ENCODE measurements at places on chromosomes 11 and 22. TPM values are rescaled to one million over a fixed set of nuclear protein-coding genes. Genes with fewer than 3 reads are reported as not detected.

GRM5 gene
- total RNA-seq = not detected

SART1 gene
- 24.3 TPM for total RNA-seq

CARD18 gene
- not detected for total RNA-seq

PTPN5 gene
- total RNA-seq = not detected

DNA sequence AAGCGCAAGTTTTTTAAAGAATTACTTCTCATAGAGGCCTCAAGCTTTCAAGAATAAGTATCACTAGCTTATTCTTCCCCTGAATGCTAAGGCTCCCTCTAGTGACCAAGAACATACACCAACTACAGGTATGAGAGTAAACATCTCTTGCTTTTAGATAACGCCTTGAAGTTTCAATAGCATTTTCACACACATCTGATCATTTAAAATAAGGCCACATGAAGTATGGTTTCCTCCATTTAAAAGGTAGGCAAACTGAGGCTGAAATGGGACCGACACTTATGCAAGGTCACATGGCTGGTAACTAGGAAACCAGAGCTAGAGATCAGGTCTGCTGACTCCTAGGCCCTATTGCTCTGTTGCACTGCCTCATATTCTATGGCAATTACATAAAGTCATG, 66.5 kb downstream of the CCDC34 start:
- H3K4me3 ChIP-seq = no peak overlapping the region
- DNase-seq = no peak
- no peak overlapping the region for H3K27ac ChIP-seq
- H3K27me3 ChIP-seq = no peaks in the 10 kb centered on the region
- H3K4me1 ChIP-seq = peaks cover 12% of the 10 kb centered on the region
- H3K36me3 ChIP-seq = no peaks in the 10 kb centered on the region

EFCAB6 gene
- 0.14 TPM for total RNA-seq

DNA sequence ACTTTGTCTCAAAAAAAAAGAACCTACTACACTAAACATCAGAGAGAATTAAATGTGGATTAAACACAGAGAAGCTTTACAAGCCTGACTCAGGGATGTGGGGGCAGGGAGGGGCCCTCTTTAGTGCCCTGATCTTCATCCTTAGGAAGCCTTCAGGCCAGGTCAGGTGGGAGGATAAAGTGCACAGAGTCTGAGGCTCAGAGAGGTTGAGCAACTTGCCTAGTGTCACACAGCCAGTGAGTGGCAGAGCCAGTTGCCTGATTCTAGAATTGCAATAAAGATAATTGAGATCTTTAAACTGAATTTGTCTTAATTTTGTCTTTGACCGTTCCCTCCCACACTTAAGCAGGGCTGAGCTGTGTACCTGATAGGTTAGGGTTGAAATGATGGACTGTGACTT, 7.2 kb downstream of the SEC14L6 start:
- H3K4me1 ChIP-seq = peaks cover 8% of the 10 kb centered on the region
- no peak overlapping the region for H3K27ac ChIP-seq
- DNase-seq = no peak

POLDIP3 gene
- 22.5 TPM for total RNA-seq

- no peaks in the 10 kb centered on the region for H3K27me3 ChIP-seq
- H3K4me1 ChIP-seq = peaks cover 29% of the 10 kb centered on the region
Measured at GRCh38 chr11:19789835-19790710, 77.4 kb downstream of the NAV2 start.

DNA sequence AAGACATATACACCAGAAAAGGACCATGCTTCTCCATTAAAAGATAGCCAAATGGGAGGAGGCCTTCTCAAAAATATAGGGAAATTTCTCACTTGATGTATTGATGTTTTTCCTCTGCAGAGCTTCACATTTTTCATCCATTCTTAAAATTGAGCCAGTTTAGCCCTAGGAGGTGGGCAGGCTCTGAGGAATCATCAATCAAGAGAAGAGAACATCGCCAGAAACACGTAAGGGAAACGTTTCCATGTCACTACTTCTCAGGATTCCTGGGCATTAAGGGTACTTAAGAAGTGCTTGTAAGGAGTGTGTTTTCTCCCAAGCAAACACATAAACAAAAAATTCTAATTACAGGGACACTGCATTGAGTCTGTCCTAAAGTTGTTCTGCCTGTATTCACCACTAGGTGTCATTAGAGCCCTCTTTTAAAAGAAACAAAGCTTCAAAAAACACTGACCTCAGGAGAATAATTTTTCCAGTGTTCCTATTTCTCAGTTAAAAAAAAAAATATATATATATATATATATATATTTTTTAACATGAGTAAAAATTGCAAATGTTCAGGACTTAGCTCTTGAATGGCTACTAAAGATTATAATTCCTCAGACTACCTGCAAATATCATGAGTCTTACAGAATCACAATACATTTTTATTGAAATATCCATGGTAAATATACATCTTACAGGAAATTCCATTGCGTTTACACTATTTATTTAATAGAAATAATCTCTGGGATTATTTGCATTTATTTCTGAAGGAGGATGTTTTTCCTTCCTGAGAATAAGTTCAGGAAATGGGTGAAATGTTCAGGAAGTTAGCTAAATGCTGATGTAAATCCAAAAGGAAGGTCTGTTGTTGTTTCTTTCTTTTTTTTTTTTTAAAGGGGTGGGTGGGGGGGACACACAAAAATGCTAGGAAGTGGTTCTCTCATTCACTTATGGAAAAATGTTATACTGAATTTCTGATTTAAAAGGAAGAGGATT, 16.0 kb downstream of the FZD4 start:
- H3K4me1 ChIP-seq = peaks cover 31% of the 10 kb centered on the region
- no peak overlapping the region for H3K4me3 ChIP-seq
- H3K27me3 ChIP-seq = no peaks in the 10 kb centered on the region
- no peaks in the 10 kb centered on the region for H3K36me3 ChIP-seq
- no peak for DNase-seq
- H3K27ac ChIP-seq = peak overlapping the region; percentile 90

DNA sequence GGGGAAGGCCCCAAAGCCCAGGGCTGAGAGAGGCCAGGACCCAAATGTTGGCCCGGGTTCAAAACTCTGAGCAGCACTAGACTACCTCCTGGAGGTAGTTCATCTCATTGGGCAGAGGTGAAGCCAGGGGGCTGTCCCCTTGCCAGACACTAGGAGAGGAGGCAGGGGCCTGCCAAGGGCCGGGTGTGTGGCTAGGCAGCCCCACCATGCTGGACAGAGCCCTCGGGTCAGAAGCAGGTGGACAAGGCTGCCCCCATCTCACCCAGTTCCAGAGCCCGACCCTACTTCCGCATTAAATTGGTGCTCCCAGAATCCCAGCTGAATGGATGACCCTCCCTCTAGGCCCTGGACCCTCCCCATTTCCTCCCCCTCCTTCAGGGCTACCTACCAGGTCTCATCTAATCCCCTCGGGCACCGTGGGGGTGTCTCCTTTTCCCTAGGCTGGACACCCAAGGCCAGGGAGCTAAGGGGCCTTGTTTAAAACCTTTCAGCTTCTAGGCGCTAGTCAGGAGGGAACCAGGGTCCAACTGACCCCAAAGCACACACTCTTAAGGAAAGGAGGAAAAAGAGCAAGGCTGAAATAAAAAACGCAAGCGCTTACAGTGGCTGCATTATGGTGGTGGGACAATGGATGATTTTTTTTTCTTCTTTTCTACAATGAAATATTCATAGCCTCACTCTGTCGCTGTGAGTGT, 72.1 kb upstream of the TCF20 start:
- H3K27me3 ChIP-seq = no peaks in the 10 kb centered on the region
- H3K36me3 ChIP-seq = no peaks in the 10 kb centered on the region
- no peak for DNase-seq
- H3K27ac ChIP-seq = no peak overlapping the region
- H3K4me1 ChIP-seq = peaks cover 8% of the 10 kb centered on the region
- no peak overlapping the region for H3K4me3 ChIP-seq

DNA sequence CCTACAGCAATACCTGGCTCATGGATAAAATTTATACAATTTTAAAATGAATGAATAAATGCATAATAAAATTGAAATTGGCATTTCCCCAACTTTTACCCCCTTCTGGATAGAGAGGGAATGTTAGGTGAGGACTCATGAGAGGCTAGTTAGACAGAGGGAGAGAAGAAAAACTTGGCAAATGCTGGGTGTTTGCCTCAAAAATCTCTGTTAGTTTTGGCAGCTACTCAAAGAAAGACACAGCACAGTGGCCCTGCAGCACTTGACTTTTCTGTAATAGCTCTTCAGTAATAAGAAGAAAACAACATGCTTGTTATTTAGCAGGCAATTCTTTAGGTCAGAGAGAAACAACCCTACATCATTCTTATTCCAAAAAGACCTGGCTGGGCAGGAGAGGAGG, 20.7 kb upstream of the IZUMO1R start:
- no peak for DNase-seq
- H3K27ac ChIP-seq = no peak overlapping the region
- no peaks in the 10 kb centered on the region for H3K27me3 ChIP-seq
- no peak overlapping the region for H3K4me3 ChIP-seq
- H3K4me1 ChIP-seq = no peaks in the 10 kb centered on the region
- no peaks in the 10 kb centered on the region for H3K36me3 ChIP-seq

MRGPRX4 gene
- not detected for total RNA-seq

GRCh38 chr11:74322667-74323066, 11.2 kb upstream of the P4HA3 start:
- DNase-seq = no peak
- no peak overlapping the region for H3K27ac ChIP-seq
- no peaks in the 10 kb centered on the region for H3K27me3 ChIP-seq
- H3K4me1 ChIP-seq = no peaks in the 10 kb centered on the region
- no peaks in the 10 kb centered on the region for H3K36me3 ChIP-seq
- H3K4me3 ChIP-seq = no peak overlapping the region

GRCh38 chr22:28773461-28773867, 969 bp downstream of the CCDC117 start:
- H3K27me3 ChIP-seq = no peaks in the 10 kb centered on the region
- H3K27ac ChIP-seq = peak overlapping the region; percentile 100
- no peak for DNase-seq
- peaks cover 2% of the 10 kb centered on the region for H3K4me1 ChIP-seq
- peaks cover 8% of the 10 kb centered on the region for H3K36me3 ChIP-seq
- peak overlapping the region; percentile 75 for H3K4me3 ChIP-seq

FGF4 gene
- total RNA-seq = not detected

JHY gene
- 0.25 TPM for total RNA-seq

GRCh38 chr11:111269146-111269868, 23.8 kb downstream of the POU2AF2 start:
- no peak for DNase-seq
- no peaks in the 10 kb centered on the region for H3K36me3 ChIP-seq
- no peak overlapping the region for H3K27ac ChIP-seq
- H3K4me1 ChIP-seq = peaks cover 5% of the 10 kb centered on the region
- no peak overlapping the region for H3K4me3 ChIP-seq

DNA sequence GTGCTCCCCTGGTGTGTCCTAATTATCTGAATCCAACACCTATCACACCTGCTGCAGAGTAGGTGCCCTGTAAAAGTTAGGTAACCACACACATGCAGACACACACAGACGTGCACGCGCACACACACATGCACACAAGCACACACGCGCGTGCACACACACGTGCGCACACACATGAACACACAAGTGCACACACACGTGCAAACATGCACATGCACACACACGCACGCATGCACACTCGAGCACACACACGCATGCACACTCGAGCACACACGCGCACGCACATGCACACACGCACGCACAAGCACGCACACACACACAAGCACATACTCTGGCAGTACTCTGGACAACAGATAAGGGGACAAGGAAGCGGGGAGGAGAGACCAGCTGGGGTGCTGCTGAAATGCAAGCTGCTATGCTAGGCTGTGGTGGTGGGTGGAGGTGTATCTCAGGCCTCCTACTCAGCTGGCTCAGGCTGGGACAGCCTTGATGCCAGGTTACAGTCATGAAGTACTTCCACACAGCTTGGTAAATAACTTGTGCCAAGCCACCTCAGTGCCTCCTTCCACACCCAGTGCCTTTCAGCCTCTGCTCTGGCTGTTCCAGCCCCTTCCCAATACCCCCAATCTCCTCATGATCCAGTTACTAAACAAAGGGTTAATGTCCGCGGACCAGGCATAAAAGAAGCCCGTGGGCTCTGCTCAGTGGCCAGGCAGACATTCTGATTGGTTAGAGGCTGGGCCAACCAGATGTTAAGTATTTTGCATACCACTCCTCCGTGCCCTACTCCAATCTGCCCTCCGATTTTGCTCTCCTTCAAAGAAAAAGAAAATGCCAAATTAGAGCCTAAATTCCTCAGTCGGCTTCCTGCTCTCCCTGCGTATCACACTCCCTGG, 374.1 kb downstream of the TENM4 start:
- H3K4me1 ChIP-seq = no peaks in the 10 kb centered on the region
- H3K36me3 ChIP-seq = no peaks in the 10 kb centered on the region
- H3K4me3 ChIP-seq = no peak overlapping the region
- H3K27ac ChIP-seq = no peak overlapping the region

DNA sequence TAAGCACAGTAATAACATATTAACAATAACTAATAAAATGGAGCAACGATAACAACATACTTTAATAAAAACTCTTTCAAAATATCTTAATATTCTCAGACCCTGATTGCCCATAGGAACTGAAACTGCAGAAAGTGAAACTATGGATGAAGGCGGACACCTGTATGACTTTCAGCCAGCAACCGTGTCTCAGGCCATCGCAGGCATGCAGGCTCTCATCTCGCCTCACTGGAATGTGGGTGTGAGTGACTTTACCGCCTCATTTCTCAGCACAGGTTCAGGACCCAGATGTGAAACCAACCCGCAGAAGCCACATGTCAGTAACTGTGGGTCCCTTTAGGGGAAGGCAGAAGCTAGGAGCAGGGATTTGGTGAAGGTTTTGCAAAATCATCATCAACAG, 539.1 kb downstream of the FAM181B start:
- no peak overlapping the region for H3K4me3 ChIP-seq
- H3K36me3 ChIP-seq = no peaks in the 10 kb centered on the region
- no peaks in the 10 kb centered on the region for H3K27me3 ChIP-seq
- H3K4me1 ChIP-seq = no peaks in the 10 kb centered on the region

GRCh38 chr11:35057926-35058668, 80.9 kb upstream of the CD44 start:
- no peaks in the 10 kb centered on the region for H3K36me3 ChIP-seq
- no peak overlapping the region for H3K4me3 ChIP-seq
- DNase-seq = no peak

GRCh38 chr11:103537904-103538502, 428.8 kb downstream of the DYNC2H1 start:
- H3K27ac ChIP-seq = no peak overlapping the region
- no peak overlapping the region for H3K4me3 ChIP-seq
- H3K27me3 ChIP-seq = no peaks in the 10 kb centered on the region

OR2AT4 gene
- total RNA-seq = not detected

DNA sequence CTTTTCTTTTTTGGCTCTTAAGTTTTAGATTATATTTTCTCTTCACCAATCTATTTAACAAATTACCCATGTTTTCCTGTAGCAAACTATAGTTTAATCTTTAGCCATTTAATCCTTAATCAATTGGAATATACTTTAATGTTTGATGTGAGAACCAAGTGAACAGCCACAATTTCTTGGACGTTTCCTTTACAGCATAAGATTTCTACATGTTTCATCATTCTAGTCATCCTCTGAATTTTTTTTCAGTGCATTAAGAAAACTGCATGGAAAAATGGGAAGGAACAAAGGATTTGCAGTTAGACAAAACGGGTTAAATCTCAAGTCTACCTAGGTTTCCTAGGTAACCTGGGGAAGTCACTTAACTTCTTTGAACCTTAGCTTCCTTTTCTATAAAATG, 507.1 kb upstream of the CCDC90B start:
- H3K4me1 ChIP-seq = no peaks in the 10 kb centered on the region
- H3K27ac ChIP-seq = no peak overlapping the region
- DNase-seq = no peak
- H3K27me3 ChIP-seq = no peaks in the 10 kb centered on the region
- H3K4me3 ChIP-seq = no peak overlapping the region

- peaks cover 27% of the 10 kb centered on the region for H3K4me1 ChIP-seq
- no peaks in the 10 kb centered on the region for H3K27me3 ChIP-seq
- H3K27ac ChIP-seq = no peak overlapping the region
- no peak for DNase-seq
- no peaks in the 10 kb centered on the region for H3K36me3 ChIP-seq
Measured at GRCh38 chr22:33889748-33890147, 30.5 kb downstream of the LARGE1 start.
